ENCODE measurements at places on chromosomes 7 and 10. TPM values are rescaled to one million over a fixed set of nuclear protein-coding genes. Genes with fewer than 3 reads are reported as not detected.

MYL10 gene
- not detected for total RNA-seq

PLPP4 gene
- total RNA-seq = 0.33 TPM

RP9 gene
- total RNA-seq = 24.4 TPM

EPHA1 gene
- 6.2 TPM for total RNA-seq

ZNF853 gene
- 5.0 TPM for total RNA-seq

GRCh38 chr10:2933519-2933918 lies 133.8 kb upstream of the PFKP start:
- no peak for ATAC-seq

GRCh38 chr10:129046065-129046681 lies 420.9 kb upstream of the MGMT start:
- ATAC-seq = no peak

DNA sequence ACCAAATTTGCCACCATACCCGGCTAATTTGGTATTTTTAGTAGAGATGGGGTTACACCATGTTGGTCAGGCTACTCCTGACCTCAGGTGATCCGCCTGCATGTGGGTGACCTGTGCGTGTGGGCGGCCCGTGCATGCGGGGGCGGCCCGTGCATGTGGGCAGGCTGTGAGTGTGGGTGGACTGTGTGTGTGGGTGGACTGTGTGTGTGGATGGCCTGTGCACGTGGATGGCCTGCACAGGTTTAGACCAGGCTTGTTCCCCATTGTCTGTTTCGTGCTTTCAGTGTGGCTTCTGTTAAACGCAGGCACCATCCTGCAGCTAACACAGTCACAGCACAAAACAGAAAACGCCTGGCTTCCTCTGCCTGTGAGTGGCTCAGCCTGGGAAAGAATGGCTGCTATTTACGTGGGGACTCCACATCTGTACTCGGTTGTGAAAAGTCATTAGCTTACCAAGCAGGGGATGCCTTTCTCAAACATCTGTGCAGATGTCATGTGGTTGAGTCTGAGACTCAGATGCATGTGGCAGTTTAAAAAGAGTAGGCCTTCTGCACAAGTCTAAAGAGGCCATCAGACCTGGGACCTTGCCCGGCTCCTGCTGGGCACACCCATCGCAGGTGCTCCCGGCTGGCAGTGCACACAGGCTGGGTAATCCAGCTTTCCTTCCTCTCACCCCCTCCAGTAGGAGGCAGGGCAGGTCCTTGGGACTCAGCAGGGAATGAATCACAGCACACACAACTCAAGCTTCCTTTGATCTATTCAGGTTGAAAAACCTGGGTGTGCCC lies 91.6 kb downstream of the COBL start:
- no peak for ATAC-seq

DNA sequence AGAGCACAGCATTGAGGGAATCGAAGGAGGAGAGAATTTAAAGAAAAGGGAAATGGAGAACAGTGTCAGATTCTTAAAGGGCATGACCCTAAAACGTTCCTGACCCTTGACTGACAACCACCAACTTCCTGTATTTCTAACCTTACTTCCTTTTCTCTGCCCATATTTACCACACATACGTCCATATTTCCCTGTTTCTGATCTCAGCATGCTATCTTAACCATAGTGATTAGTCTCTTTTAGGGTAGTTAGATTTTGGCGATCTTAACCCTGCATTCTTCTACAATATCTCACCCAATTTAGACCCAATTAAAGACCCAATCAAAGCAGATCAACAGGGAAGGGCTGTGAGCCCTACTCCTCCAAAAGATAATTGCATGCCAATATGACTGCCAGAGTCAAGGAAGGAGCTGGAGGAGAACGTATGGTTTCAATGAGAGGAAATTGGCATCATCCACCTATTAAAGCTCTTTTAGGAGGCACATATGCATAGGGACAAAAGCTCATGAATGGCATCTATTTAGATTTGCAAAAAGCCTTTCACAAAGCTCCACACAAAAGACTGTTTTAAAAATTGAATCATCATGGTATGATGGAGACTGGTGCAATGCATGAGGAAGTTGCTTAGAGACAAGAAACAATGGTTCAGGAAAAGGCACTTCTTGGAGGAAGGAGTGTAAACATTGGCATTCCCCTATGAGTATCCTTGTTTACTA lies 49.0 kb upstream of the ARHGAP12 start:
- peak; percentile 90 for ATAC-seq

GRCh38 chr7:121872831-121873288 lies at the start of gene PTPRZ1:
Gene PTPRZ1, plus strand, starts transcription at chr7:121873161. Its CDS starts 339 bp downstream, at chr7:121873500.
- peak; percentile 81 for ATAC-seq

GRCh38 chr7:40015790-40016296 lies 65.8 kb downstream of the CDK13 start:
- no peak for ATAC-seq
